Stimulated activated CD8-positive, alpha-beta memory T cell treated with anti-CD3 and anti-CD28 coated beads, Interleukin-4, amount 100 ng/mL, for 24 hours (primary cell): ENCODE measurements at places on chromosomes 5 and 9.
A peak's percentile ranks its signal among the peaks of the same experiment; 100 is the strongest.

DNA sequence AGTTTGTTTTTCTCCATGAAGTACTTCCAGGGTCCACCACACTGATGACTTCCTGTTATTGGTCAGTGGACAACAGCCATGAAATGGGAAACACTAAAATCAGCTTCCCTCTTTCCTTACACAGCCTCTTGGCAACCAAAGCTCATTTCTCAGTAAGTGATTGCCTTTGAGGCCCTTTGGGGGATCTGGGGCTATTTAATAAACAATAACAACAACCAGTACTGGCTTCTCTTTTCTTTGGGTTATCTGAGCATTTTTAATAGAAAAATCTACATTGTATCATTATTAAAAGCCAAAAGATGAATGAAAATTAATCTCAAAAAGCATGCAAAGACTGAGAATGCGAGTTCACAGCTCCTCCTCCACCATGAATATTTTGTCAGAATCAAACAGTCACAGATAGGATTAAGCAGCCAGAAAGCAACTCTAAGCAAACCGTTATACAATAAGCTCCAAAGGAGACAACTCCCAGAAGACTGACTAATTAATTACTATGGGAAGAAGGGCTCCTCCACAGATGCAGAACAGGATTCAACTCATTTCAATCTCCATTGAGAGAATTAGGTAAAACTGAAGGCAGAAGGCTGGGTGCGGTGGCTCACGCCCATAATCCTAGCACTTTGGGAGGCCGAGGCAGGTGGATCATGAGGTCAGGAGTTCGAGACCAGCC, 68.3 kb downstream of the SERINC5 start:
- no peak for DNase-seq

GRCh38 chr5:1536322-1536845, 12.6 kb upstream of the LPCAT1 start:
- DNase-seq, result peak; percentile 56

DNA sequence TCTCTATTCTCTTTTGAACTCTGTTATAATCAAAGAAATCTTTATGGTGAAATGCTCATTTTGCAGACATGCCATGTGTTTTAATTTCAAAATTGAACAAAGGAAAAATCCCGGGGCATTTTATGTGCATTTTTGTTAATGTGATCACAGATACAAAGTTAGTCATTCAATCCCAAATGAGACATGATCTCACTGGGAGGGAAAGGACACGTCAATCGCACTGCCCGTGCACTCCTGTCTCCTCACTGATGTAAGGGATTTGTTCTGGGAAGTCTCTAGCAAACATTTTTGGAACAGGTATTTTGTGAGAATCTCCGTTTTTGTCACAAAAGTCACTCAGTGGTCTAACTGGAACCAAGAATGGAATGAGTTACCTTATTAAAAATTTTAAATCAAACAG, 97.9 kb upstream of the RANBP6 start:
- DNase-seq, result no peak

DNA sequence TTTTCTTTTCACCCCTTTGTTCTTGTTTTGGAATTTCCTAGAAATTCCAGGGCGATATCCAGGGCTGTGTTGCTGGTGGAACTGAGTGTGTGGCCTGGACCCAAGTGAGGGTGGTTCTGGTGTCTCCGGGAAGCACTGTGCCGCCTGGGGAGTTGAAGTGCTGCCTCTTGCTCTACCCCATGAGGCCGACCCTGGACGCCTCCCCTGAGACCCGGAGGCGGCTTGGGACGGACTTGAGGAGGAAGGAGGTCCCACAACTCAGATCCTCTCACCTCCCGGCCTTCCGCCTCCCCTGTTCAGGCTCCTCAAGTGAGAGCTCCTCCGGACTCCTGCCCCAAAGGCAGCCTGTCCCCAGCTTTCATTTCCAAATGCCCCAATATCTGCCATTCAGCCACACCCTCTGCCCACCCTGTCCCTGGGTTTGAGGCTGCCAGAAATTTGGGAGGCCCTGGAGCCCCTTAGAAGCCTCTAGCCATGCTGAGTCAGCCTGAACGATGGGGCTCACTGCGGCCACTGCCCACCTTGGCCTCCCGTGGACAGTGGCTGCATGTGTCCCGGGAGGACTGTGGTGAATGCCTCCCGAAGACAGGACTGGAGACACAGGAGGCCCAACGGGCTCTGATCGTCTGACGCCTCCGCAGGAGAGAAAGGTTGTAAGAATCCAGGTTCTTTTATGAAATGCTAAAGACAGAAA, 42.6 kb upstream of the SLC6A19 start:
- DNase-seq, result no peak
